Stimulated activated CD4-positive, alpha-beta T cell treated with anti-CD3 and anti-CD28 coated beads, TNF-alpha, amount 100 ng/mL, for 1 hour (primary cell): ENCODE measurements at places on chromosomes 12 and 14.

- DNase-seq: no peak
Observed at GRCh38 chr12:41724216-41724615, 420.5 kb downstream of the GXYLT1 start.

- DNase-seq: no peak
Observed at GRCh38 chr12:110354172-110354780, 49.2 kb downstream of the ANAPC7 start.

GRCh38 chr12:64824500-64825142 lies at the start of gene TBC1D30:
TBC1D30 (plus strand) TSS chr12:64824647; CDS start chr12:64824880, 233 bp downstream.
- DNase-seq: no peak

- DNase-seq: no peak
Observed at GRCh38 chr12:58071994-58072393, 130.6 kb downstream of the ATP23 start.

- no peak for DNase-seq
Observed at GRCh38 chr14:100816286-100816949, 9.5 kb upstream of the MEG3 start.

DNA sequence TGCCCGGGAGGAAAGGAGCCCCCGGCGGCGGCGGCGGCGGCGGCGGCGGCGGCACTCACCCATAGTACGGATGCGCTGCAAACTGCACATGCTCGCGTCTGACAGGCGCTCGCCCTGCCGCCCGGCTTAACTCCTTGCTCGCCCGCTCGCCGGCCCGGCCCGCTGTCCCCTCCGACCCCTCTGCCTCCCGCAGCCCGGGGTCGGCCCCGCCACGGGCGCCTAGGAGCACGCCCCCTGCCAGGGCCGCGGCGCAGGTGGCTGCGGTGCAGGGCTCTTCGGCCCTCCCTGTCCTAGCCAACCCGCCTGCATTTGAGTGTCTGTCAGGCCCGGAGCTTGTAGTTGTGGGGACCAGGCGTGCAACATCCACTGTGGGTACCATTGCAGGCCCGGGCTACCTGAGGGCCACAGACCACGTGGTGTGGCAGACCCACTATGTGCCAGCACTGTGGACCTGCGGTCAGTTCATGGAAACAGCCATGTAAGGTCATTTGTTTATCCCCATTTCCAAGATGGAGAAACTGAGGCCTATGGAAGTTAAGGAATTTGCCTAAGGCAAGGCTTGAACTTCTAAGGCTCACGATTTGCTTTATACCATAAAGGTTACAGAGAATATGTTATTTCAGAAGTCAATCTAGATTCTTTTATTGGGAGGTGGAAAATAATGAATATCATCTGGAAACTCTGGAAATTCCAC lies 17.6 kb upstream of the PLEKHH1 start:
- no peak for DNase-seq

DNA sequence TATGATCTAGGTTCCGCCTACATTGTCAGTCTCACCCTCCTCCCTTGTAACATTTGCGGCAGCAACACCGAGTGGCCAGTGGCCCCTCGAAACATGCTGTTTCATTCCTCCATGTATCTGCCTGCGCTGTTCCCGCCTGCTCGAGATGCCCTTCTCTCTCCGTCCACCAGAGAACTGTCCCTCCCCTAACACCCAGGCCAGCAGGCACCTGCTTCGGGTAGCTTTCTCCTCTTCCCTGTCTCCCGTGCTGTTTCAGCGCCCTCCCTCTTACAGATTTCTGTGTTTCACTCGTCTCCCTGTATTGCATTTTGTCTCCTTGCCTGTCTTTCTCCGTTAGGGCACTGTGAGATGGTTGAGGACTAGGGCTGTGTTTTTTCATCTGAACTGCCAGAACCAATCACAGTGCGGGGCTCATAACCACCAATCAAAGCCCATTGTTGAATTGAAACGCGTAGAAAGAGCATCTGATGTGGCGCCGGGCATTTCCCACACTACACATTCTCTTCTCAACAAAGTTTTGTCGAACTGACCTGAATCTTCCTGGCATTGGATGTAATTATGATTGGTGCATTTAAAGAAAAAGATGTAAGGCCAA lies 40.9 kb upstream of the ELK3 start:
- DNase-seq: no peak

- DNase-seq: no peak
Observed at GRCh38 chr12:113766131-113766878, 199.8 kb downstream of the RBM19 start.

- no peak for DNase-seq
Observed at GRCh38 chr14:67077921-67078320, 111.3 kb upstream of the GARIN2 start.

DNA sequence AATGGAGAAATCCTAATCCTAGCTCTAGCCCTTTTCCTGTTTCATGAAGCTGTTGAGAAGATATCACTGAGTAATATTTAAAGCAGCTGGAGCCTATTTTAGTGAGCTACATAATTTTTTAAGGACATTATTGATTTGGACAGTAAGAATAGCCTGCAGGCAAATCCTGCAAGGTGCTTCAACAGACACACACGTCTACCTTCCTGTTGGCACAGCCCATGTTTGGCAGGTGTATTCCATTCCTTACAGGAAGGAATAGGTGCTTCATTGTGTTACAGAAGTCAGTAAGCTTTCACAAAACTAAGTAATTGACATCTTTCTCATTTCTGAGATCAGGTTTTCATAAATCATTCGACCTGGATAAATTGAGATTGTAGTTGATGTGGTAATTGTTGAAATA lies 50.6 kb downstream of the FOXA1 start:
- no peak for DNase-seq

GRCh38 chr14:103624860-103625259 lies 4.2 kb upstream of the KLC1 start:
- DNase-seq: no peak

DNA sequence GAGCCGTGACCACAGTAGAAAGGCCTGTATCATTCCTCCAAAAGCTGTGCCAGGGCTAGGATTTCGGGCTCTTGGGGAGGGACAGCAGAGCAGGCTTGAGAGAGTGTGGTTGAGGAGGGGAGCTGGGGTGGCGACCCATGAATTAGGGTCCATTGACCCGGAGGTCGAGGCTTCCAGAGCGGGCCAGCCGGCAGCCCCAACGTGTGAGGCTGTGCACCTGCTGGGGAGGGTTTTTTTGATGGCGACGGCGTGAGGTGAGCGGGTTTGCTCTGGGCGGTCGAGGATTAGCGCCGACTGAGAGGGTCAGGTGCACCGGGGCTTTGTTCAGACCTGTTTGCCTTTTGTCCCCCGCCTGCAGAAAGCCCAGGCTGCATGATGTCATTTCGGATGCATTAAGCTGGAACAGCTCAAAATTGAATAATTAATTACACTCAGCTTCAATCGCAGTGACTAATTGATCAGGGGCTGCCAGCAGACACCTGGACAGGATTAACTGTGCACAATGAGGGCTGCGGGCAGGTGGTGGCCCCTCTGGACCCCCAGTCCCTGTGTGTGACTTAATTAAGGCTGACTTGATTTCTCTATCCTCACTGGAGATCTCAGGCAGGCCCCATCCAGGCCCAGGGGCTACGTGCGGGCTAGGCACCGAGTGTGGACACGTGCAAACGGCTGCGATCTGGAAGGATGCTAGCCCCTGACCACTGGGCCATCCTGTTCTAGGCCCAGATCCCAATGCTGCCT lies 42.1 kb upstream of the MEG3 start:
- DNase-seq: no peak

GRCh38 chr14:96243785-96244184 lies 12.2 kb upstream of the BDKRB1 start:
- no peak for DNase-seq

GRCh38 chr12:53532021-53532420 lies 24.7 kb upstream of the NPFF start:
- DNase-seq: no peak

DNA sequence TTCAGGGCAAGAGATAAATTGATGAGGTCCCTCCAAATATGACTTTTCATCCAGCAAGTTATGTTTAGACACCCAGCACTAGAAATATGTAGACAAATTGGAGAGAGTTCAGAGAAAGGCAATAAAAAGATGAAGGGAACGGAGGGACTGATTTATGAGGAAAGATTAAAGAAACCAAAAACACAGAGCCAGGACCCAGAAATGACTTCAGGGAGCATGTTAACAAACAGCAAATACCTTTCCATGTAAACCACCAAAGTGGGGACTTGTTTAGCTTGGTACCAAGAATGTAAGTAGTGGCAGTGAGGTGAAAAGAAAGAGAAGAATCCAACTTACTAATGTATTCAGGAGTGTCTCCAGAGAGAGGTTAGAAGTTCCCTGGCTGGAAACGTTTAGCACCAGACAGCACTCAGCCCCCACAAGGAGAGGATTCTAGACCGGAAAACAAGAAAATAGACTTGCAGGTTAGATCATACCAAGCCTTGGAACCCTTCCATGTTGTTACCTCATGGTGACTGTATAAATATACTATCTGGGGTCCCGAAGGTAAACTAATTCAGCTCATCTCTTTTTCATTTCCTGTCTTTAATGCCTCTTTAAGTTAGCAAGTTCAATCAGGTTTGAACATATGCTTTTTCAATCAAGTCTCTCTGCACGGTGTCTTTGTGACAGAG lies 79.2 kb downstream of the TBC1D30 start:
- DNase-seq: no peak

DNA sequence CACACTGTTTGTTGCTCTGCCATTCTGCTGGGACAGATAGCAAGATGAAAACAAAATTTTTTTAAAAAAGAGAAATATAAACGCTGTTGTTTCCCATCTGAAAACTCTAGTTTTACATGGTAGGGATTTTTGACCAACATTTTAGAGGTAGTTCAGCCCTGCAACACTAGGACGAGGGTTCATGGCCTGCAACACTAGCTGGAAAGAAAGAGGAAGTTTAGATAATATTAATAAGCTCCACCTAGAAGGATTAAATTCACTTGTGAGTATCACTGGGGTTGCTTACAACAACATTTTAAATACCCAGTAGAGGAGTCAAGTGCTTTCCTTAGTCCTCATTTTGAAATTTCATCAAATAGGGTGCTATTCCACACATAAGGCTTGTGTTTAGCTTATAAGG lies 68.2 kb downstream of the SRGAP1 start:
- DNase-seq: no peak

- no peak for DNase-seq
Observed at GRCh38 chr14:55301437-55302121, 30.4 kb downstream of the FBXO34 start.

DNA sequence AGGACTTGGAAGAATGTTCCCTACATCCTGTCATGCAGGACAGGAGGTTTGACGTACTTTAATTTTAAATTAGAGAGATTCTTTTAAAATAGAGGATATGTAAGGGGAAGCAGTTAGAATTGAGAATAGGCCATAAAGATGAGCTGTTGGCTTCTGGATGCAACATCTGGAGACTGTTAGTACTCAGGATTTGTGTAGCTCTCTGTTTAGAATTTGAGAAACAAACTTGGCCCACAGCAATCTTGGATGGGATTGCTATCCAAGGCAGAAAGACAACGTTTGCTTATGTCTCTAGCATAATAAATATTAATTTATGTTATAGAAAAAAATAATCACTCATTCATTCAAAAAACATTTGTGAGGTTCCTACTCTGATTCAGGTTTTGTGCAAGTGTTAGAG lies 398.4 kb upstream of the NOVA1 start:
- no peak for DNase-seq

DNA sequence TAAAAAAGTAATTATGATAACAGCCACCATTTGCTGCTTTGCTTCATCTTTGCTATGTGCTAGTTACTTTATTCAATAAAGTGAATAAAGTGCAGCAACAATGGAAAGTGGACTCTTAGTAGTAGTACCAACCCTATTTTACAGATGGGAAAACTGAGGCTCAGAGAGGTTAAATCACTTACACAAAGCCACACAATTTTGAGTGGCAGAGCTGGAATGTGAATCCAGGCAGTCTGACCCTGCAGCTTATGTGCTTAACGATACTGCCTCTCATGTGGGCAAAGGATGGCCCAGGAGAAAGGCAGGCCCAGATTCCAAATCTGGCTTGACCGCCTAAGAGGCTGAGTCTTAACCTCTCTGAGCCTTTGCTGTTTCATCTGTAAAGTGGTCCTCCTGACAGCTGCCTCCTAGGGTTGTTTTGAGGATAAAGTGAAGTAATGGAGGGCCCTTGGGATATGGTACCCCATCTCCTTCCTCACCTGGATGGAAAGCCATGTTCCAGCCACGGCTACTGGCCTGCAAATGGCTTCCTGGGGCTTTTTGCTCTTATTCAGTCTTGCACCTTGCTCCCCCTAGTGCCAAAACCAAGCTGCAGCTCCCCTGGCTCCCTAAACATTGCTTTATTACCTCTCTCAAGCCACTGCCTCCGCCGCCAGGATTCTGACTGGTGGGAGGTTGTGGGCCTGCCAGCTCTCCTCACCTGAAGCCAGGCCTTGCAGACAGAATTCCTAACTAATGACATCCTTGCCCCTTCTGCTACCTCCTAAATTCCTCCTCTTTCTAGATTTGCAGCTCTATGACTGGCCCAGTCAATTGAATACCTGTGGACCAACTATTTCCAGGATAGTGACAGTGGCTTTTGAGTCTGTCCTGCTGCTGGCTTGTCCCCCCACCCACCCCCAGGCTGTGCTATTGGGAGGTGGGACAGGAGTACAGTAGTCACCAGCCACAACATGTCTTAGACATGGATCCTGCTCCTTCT lies 283.3 kb upstream of the PWP1 start:
- DNase-seq: peak; percentile 37

GRCh38 chr14:104895207-104895785 lies 29.4 kb upstream of the PLD4 start:
- no peak for DNase-seq

DNA sequence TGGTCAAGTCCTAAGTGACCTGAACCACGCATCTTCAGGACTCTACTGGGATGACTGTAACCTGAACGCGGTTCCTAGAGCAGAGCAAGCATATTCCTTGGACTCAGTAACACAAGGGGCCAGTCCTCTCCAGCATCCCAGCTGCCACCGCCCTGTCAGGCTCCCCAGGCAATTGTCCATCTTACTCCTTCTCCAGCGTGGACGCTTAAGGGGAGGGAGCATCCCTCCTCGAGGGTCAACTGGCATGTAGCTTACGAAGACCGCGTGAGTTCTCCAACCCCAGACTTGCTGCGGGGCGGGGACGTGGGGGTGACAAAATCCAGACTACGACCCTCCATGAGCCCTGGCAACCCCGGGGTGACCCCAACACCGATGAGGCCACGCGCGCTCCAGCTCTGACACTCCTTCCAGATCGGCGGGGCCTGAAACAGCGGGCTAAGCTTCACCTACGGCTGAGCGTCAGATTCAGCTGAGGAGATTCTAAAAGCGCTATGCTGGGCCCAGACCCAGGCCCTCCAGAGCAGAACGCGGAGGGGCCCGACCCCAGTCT lies 846 bp upstream of the MTHFD1 start:
- DNase-seq: no peak

- no peak for DNase-seq
Observed at GRCh38 chr12:4025181-4026019, 152.2 kb upstream of the PARP11 start.

- DNase-seq: no peak
Observed at GRCh38 chr12:60144395-60144794, 548.6 kb downstream of the SLC16A7 start.

DNA sequence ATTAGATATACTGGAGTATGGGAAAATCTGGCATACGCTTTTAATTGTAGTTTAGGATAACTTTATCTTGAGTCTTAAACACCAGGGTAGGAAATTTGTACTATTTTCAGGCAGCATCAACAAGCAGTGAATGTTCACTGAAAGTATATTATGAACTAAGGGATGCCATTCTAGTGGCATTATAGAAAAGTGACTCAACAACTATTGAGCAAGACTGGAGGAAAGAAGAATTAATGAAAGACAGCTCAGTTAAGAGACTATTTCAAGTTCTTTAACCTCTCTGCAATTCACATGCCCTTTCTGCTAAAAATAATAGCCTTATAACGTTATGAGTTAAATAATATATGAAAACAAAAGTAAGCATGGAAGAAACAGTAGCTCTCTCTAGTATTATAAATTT lies 343.1 kb downstream of the FSCB start:
- no peak for DNase-seq
